ENCODE measurements at places on chromosomes 13 and 19.

GRCh38 chr19:38922482-38922881, 8.1 kb downstream of the SARS2 start:
- DNase-seq, result no peak

- DNase-seq, result no peak
These were observed 369.6 kb downstream of the KCTD12 start for GRCh38 chr13:76516586-76516985.

DNA sequence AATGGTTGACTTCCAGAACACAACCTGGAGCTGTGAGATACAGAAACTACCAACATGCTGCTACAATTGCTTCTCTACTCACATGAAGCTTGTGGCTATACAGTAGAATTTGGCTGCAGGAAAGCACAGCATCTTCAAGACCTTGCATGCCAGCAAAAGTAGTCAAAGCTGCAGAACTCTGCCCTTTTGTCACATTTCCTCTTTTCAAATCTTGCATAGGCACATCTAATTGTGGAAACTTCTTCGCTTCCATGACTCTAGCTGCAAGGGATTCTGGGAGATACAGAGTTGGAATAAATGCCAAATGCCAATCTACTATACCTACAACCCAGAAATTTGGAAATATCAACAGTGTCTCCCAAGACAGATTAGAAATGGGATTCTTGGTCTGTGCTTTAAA, 462.2 kb downstream of the FOXO1 start:
- DNase-seq, result no peak

GRCh38 chr19:7506385-7507328, 9.2 kb upstream of the ZNF358 start:
- peak; percentile 41 for DNase-seq

DNA sequence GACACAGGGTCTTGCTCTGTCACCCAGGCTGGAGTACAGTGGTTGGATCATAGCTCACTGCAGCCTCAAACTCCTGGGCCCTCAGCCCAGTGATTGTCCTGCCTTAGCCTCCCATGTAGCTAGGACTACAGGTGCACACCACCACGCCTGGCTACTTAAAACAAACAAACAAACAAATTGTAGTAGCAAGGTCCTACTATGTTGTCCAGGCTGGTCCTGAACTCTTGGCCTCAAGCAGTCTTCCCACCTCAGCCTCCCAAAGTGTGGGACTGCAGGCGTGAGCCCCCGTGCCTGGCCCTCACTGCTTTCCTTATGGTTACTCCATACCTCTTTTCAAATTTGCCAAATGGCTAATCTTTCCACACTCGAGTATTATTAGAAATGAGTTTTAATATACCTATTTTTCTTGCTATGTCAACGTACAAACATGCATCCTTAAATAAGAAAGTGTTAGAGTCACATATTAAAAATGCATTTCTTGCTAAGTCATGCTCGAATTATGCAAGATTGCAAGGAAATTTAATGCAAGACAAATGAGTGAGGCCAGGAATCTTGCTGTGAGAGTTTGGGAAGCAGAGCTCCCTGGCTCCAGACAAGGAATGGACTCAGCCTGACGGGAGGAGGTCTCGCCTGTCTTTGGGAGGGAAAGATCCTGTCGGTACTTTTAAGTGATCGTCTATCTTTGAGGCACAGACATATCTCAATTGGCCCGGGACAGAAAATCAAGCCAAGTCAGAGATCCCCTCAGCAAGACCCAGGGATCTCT, 39.4 kb downstream of the RFX2 start:
- DNase-seq, result no peak

DNA sequence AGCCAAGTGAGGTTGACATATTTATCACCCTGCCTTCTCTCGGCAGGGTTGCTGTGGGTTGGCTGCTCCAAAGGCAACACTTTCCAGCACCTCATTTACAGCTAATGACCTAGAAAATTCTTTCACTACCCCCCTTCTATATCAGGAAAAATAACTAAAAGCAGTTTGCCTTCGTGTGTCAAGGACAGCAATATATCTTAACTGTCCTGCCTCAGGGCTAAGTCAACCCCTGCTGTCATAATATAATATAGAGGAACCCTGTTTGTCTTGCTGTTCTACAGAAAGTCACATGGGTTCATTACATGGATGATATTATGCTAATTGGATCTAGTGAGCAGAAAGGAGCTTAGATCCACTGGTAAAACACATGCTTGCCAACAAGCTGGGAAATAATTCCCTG, 28.1 kb upstream of the USP12 start:
- DNase-seq, result no peak

Data from CD4-positive, alpha-beta T cell treated with Interferon alpha-2 for 1 hour (primary cell).